ENCODE measurements at places on chromosomes 12 and 14.

- DNase-seq: no peak
These were observed 404.7 kb upstream of the FLRT2 start for GRCh38 chr14:85125291-85125670.

DNA sequence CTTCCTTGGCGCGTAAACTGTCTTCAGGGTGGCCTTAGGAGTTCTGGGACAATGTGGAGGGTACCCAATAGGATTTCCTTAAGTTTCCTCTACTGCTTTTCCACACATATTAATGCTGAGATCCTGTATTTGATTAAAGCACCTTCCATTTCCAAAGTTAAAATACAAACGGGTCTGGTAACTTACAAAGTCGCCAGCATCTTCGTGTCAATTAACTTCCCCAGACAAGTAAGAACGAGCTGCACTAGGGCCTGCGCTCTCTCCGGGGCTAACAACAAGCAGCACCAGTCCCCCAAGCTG lies 130.9 kb downstream of the NDUFA12 start:
- no peak for DNase-seq

- no peak for DNase-seq
These were observed 13.5 kb upstream of the NRDE2 start for GRCh38 chr14:90345239-90345557.

DNA sequence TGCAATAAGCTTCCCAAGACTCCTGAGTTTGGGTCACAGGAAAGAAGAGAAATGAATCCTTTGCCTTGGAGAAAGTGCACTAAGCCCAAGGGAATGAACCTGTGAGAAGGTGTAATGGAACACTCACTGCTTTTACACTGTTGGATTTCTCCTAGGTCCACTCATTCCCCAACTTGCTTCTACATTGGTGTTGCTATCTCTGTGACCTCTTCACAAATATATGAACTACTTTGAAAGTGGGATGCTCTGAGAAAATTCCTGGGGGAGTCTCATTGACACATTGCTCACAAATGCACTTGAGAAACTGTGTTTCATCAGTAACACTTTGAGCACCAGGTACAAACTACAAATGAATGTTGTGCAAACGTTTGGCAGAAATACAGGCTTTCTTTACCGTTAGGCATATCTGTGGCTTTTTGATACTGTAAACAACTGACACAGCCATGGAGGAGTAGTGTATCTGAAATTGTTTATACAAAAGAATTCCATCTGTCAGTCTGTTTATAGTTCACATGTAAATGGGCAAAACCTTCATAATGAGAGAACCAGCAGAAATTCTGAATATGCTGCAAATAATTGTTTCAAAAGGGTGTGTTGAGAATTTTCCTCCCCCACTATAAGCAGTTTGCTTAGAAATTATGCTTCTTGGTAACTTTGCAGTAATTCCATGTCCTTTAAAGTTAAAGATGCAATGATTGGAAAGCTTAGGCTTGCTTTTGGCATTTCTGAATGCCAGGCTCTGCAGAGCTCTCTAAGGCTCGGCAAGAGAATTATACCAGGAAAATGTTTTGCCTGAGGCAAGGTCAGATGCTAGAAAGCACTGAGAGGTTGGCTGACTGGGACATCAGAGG lies 348.5 kb upstream of the DDHD1 start:
- DNase-seq: no peak

- peak; percentile 77 for DNase-seq
These were observed 70.2 kb upstream of the GPHB5 start for GRCh38 chr14:63388766-63389431.

GRCh38 chr12:88509851-88510250 lies 70.4 kb downstream of the KITLG start:
- DNase-seq: no peak

DNA sequence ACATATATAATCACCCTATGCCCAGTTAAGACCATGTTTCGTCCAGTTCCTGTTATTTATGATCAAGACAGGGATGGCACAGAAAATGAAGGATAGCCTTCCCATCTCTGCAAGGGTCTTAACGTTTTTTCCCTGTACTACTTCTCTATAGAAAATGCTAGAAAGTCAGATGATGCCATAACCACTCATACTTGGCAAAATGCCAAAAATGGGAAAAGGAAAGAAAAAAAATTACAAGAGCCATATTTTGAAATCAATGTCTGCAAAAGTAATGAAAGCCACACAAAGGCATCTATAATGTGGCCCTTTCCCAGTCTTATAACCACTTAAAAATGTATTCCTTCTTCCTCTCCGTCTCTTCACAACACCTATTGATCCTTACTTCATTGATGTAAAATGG lies 1.8 kb upstream of the MYL6B start:
- DNase-seq: no peak
